ENCODE measurements at places on chromosomes 12 and 14. TPM values are rescaled to one million over a fixed set of nuclear protein-coding genes. Genes with fewer than 3 reads are reported as not detected.

The PSMC1 gene
- total RNA-seq = 93.2 TPM

The SLC7A8 gene
- total RNA-seq = 59.9 TPM

The DAO gene
- total RNA-seq = not detected

The RBMS2 gene
- total RNA-seq = 21.3 TPM

The NFE2 gene
- not detected for total RNA-seq

The AKAP3 gene
- 2.8 TPM for total RNA-seq

The ASB2 gene
- total RNA-seq = 58.6 TPM

The KRT1 gene
- total RNA-seq = not detected

The DBX2 gene
- not detected for total RNA-seq

The AHNAK2 gene
- total RNA-seq = 35.5 TPM

DNA sequence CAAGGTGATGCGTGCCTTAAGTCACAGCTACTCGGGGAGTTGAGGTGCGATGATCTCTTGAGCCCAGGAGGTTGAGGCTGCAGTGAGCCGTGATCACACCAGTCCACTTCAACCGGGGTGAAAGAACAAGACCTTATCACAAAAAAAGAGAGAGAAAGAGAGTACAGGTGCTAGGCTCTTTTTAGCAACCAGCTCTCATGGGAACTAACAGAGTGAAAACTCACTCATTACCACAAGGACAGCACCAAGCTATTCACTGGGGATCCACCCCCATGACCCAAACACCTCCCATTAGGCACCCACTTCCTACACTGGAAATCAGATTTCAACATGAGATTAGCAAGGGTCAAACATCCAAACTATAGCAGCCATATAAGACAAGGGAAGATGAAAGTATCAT is 164.2 kb downstream of the NDUFA12 start:
- DNase-seq = no peak
- no peak overlapping the region for H3K27ac ChIP-seq
- H3K4me1 ChIP-seq = no peaks in the 10 kb centered on the region
- no peaks in the 10 kb centered on the region for H3K36me3 ChIP-seq
- H3K4me3 ChIP-seq = no peak overlapping the region
- no peaks in the 10 kb centered on the region for H3K27me3 ChIP-seq

DNA sequence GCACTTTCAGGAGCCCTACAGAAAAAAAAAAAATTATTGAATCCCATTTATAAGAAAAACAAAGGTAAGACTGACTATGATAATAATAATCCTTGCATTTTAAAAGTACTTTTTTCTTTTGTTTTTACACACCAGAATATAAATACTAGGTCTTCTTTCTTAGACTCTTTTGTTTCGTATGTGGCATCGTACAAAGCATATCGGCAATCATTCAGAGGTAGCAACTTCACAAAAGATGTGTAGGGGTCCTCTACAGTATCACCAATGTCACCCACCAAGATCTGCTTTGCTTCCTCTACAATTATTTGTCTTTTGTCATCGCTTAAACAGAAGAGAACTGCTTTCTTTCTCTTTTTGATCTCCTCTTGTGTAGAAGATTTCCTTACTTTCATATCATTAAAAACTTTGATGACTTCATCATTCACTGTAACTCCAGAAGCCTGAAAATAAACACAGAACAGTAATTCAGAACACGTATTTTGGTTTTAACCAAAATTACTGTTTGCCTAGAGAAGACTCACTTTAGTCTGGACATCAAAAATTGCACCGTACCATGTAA is 1.2 kb downstream of the CFL2 start:
- H3K4me1 ChIP-seq = no peaks in the 10 kb centered on the region
- peak overlapping the region; percentile 85 for H3K4me3 ChIP-seq
- H3K27me3 ChIP-seq = no peaks in the 10 kb centered on the region
- H3K36me3 ChIP-seq = peaks cover 7% of the 10 kb centered on the region
- no peak for DNase-seq

DNA sequence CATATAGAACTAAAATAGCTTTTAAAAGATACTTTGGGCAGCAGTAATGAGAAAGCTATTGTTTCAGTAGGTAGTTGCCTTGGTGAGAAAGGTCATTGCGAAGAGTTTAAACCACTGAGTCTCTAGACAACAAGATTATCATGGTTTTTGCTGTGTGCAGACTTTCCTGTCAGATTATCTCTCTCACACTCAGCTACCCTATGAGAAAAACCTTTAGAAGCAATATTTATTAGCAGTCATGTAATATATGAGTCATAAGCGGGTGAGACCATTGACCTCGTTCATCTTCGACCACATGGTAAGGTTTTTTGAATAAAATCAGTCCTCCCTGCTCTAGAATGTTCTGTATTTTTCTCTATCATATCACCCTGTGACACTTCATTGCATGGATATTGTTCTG is 59.9 kb downstream of the GPR65 start:
- H3K27me3 ChIP-seq = no peaks in the 10 kb centered on the region
- H3K4me1 ChIP-seq = no peaks in the 10 kb centered on the region
- no peak overlapping the region for H3K27ac ChIP-seq
- DNase-seq = no peak
- H3K4me3 ChIP-seq = no peak overlapping the region

GRCh38 chr12:25816637-25817036 is 141.8 kb upstream of the RASSF8 start:
- DNase-seq = no peak
- no peaks in the 10 kb centered on the region for H3K36me3 ChIP-seq
- no peaks in the 10 kb centered on the region for H3K27me3 ChIP-seq
- H3K27ac ChIP-seq = no peak overlapping the region
- no peaks in the 10 kb centered on the region for H3K4me1 ChIP-seq

DNA sequence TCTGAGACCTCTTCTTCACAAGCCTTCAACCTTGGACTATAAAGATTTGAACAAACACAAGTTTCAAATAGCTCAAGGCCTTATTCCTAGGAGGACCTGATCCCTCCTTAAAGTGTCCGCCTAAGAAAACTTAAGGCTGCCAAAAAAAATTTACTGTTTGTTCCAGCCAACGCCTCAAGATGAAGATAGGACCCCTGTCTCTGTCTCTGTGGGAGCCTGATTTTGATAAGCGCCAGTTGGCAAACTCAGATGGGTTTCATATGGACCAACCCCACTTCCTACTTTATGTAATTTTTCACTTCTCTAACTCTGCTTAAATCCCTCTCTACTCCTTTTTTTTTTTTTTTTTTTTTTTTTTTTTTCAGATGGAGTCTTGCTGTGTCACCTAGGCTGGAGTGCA is 11.0 kb downstream of the FKBP3 start:
- no peaks in the 10 kb centered on the region for H3K4me1 ChIP-seq
- H3K4me3 ChIP-seq = no peak overlapping the region
- H3K27ac ChIP-seq = no peak overlapping the region
- no peak for DNase-seq

DNA sequence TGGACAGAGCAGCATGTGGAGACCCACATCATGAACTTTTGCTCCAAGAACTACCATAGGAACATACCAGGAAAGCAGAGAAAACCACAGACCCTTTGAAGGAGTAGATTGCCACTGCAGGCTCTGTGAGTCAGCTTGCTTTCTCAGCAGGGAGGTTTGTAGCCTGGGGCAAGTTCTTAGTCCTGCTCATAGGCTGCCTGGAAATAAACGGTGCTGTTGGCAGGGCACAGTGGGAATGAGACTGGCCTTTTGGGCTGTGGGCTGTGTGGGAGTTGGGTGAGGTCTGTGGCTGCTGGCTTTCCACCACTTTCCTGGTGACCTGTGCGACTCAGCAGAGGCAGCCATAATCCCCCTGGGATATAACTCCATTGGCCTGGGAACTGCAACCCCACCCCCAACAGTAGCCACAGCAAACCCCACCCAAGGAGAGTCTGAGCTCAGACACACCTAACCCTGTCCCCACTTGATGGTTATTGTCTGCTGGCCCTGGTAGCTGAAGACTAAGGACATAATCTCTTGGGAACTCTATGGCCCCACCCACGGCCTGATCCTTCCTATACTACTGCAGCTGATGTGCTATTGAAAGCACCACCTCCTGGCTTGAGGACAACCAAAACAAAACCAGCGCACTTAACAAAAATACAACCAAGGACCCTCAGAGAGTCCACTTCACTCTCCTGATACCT is 192.1 kb upstream of the GARIN6 start:
- H3K27ac ChIP-seq = no peak overlapping the region
- no peaks in the 10 kb centered on the region for H3K27me3 ChIP-seq
- H3K36me3 ChIP-seq = no peaks in the 10 kb centered on the region
- peaks cover 11% of the 10 kb centered on the region for H3K4me1 ChIP-seq
- no peak for DNase-seq

DNA sequence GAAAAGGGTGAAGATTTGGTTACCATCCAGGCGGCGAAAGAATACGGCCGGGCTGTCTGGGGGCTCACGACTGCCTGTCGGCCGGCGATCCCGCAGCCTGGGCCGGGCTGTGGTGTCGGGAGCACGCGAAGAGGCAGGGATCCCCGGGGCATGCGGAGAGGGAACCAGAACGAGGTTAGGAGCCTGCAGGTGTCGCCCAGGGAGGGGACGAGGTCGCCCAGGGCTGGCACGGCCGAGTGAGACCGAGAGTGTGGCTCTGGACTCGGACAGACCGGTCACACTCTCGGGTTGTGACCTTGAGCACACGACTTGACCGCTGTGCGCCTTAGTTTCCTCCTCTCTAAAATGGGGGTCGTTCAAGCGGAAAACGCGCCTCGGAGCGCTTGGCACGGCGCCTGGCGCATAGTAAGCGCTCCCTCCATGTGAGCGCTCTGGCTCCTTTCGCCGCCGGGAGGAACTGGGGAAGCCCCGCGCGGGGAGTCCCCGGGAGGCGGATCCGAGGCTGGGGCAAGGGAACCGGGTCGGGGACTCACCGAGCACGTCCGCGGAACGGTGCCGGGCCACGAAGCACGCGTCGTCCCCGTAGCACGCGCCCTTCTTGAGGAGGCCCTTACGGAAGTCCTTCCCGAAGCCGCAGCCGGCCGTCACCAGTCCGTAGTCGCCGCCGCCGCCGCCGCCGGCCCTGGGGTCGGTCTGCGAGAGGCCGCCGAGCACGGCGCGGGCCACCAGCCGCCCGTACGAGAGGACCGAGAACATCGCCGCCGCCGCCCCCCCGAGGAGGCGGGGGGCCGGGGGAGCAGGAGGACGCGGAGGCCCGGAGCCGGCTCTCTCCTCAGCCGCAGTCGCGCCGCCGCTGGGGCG is 612 bp downstream of the PPTC7 start:
- DNase-seq = peak; percentile 79
- H3K4me3 ChIP-seq = peak overlapping the region; percentile 96
- peaks cover 38% of the 10 kb centered on the region for H3K4me1 ChIP-seq
- H3K27ac ChIP-seq = peak overlapping the region; percentile 85
- H3K27me3 ChIP-seq = no peaks in the 10 kb centered on the region

DNA sequence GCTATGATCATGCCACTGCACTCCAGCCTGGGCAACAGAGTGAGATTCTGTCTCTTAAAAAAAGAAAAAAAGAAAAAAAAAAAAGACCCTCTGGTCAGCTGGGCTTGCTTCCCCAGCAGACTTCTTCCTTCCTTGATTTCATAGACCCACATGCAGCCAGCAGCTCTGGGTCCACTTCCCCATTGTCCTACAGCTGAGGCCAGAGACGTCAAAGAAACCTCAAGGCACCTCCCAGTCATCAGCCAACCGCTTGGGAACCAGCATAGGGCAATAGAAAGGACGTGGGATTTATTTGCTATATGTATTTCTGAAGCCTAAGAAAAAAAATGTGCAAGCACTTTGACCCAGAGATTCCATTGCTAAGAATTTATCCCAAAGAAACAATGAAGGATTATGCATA is 35.4 kb upstream of the SPPL3 start:
- H3K27me3 ChIP-seq = no peaks in the 10 kb centered on the region
- no peaks in the 10 kb centered on the region for H3K36me3 ChIP-seq
- no peak overlapping the region for H3K4me3 ChIP-seq

GRCh38 chr14:92449404-92450181 is 64.0 kb upstream of the RIN3 start:
- no peaks in the 10 kb centered on the region for H3K4me1 ChIP-seq
- no peaks in the 10 kb centered on the region for H3K27me3 ChIP-seq
- H3K36me3 ChIP-seq = no peaks in the 10 kb centered on the region
- H3K4me3 ChIP-seq = no peak overlapping the region
- no peak for DNase-seq

DNA sequence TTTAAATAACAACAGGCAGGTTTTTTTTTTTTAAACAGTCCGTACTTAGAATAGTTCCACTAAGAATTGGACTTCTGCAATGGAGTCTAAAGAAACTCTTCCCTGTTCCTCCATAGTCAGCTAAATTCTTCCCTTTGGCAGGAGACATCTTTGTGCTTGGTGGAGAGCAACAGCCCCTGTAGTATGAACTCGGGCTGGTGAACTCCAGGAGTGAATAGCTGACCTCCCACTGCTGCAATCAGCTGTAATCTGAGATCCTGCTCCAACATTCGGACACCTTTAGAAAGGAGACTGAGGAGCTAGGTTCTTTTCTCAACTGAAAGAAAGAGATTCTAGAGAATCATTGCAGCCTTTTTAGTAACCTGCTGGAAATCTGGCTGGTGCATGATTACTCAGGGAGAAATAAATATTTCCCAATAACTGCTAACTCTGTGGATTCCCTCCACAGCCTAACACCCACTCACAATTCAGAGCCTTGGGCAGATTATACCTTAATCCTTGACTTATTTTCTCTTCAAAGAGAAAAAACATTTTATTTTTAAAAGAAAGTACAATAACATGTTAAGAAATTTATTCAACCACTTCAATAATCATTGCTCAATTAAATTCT is 25.6 kb upstream of the DBX2 start:
- H3K27ac ChIP-seq = no peak overlapping the region
- no peak for DNase-seq
- no peaks in the 10 kb centered on the region for H3K36me3 ChIP-seq
- no peaks in the 10 kb centered on the region for H3K27me3 ChIP-seq
- no peak overlapping the region for H3K4me3 ChIP-seq
- no peaks in the 10 kb centered on the region for H3K4me1 ChIP-seq

DNA sequence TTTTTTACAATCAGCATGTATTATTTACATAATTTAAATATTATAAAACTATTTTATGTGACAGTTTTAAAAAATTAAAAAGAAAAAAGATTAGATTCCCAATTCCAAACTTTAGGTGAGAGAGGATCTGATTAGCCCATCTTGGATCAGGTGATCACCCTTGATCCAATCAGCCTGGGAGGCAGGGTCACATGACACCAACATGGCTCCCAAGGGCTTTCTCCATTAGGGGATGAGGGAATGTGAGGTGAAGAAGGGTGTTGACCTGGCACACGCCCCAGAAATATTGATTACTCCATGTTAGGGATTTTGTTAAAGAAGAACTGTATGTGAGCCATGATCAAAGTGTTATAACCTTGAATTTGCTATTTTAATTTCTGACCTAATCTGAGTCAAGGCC is 225.4 kb downstream of the RBM19 start:
- no peak for DNase-seq
- H3K27ac ChIP-seq = no peak overlapping the region
- no peaks in the 10 kb centered on the region for H3K4me1 ChIP-seq
- no peaks in the 10 kb centered on the region for H3K36me3 ChIP-seq

DNA sequence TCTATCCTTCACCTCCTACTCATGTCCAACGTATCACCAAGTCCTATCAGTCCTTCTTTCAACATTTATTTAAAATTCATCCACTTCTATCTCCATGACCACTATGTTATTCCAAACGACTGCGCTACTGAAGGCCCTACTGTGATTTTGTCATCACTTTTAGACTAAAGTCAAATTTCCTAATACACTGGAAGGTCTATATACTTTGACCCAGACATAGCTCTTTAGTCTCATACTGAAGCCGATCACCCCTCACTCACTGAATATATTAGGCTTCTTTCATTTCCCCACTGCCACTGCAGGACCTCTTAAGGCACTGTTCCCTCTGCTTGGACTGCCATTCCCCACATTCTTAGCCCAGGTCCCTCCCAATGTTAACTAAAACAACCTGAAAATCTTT is 25.6 kb downstream of the SLC38A4 start:
- no peak overlapping the region for H3K27ac ChIP-seq
- no peak overlapping the region for H3K4me3 ChIP-seq
- no peaks in the 10 kb centered on the region for H3K36me3 ChIP-seq
- no peaks in the 10 kb centered on the region for H3K27me3 ChIP-seq
